GM19239 (cell line): ENCODE measurements at places on chromosomes 12 and 14.

DNA sequence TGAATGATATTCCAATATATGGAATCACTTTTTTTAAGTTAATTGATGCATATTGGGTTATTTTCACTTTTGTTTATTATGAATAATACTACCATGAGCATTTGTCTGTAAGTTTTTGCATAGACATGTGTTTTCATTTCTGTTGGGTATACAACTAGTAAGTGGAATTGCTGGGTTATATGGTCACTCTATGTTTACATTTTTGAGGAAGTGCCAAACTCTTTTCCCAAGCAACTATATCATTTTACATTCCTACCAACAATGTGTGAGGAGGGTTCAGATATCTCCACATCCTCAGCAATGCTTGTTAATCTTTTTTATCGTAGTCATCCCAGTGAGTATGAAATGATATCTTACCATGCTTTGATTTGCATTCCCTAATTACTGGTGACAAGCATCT is 64.0 kb downstream of the MON2 start:
- no peak for DNase-seq

- no peak for DNase-seq
Measured at GRCh38 chr14:106507354-106507753, 981.0 kb downstream of the TMEM121 start.

DNA sequence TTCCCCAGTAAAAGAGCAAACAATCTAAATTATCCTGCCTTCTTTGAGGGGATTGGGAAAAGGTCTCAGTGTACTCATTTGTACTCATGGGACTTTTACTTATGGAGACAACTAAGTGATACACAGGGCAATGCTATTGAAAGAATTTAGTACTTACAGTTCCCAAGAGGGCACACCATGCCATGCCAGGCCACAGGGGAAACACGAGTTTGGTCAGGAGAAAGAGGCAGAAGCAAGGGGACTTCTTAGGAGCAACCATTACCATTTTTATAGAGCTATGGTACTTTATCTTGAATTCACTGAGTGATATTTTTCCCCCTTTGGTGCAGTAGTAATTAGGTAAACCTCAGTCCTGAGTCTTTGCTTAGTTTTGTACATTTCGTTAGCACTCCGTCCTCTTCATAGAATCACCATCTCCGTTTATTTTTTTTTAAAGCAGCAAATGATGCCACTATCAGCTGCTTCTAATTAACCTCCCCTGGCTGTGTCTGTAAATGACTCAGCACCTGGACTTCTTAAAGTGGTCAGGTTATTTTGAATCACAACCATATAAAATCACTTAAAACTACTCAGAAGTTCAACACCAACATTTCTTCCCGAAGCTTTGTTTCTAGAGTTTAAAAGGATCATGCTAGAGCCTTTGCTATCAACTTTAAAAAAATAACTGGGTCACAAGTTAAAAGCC is 5.9 kb upstream of the WASHC3 start:
- no peak for DNase-seq

GRCh38 chr12:102728506-102729242 is 188.4 kb downstream of the PAH start:
- no peak for DNase-seq

GRCh38 chr12:31205054-31205453 is 120.9 kb downstream of the SINHCAF start:
- no peak for DNase-seq

DNA sequence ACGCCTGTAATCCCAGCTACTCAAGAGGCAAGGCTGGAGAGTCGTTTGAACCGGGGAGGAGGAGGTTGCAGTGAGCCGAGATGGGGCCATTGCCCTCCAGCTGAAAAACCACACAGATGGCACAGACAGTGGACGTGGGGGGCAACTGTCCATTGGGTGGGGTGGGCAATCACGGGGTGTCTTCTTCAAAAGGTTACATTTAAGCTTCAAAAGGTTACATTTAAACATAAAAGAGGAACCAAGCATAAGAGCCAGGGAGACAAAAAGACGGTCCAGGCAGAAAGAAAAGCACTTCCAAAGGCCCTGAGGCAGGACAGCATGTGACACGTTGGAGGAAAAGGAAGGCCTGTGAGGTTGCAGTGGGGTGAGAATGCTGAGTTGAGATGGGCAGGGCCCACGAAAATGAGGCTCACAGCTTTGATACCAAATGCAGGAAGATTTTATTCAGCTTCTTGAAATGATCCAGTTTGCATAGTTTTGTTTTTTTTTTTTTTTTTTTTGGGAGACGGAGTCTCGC is 10.7 kb downstream of the SCARB1 start:
- no peak for DNase-seq

GRCh38 chr12:118773956-118774723 is 207.2 kb upstream of the SRRM4 start:
- DNase-seq, result no peak

DNA sequence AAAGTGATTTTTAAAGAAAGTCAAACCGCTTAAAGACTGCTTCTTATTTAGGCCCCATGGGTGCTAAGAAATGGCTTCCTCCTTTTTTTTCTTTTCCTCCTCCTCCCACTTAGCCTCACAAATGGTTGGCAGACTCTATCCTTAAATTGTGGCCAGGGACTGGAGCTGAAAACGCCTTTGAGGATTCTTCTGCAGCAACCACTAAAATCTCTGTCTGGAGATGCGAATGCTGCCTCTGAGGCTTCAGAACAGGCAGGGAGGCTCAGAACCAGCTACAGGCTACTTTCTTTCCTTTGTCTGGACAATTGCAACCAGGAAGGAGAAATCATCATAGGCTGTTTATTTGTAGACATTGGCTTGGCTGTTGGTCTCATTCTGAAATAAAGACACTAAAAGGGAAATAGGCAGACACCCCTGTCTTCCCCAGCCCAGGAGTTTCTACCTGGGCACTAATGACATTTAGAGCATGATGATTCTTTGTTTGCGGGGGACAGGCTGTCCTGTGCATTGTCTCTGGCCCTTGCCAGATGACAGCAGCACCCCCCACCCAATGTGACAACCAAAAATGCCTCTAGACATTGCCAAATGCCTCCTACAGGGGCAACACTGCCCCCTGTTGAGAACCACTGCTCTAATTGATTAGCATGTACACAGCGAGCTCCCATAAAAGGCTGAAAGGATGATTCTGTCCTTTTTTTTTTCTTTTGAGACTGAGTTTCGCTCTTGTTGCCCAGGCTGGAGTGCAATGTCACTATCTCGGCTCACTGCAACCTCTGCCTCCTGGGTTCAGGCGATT is 50.3 kb downstream of the MAP1LC3B2 start:
- DNase-seq, result no peak

GRCh38 chr12:106973545-106973944 is 13.4 kb downstream of the MTERF2 start:
- DNase-seq, result no peak

DNA sequence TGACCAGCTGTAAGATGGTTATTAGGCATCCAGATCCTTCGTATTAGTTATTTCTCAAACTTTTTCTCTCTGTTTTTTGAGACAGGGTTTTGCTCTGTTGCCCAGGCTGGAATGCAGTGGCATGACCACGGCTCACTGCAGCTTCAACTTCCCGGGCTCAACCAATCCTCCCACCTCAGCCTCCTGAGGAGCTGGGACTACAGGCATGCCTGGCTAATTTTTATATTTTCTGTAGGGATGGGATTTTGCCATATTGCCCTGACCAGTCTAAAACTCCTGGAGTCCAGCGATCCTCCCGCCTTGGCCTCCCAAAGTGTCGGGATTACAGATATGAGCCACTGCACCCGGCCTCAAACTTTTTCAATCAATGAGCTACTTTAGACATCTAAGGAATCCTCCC is 33.1 kb downstream of the FZD10 start:
- no peak for DNase-seq

DNA sequence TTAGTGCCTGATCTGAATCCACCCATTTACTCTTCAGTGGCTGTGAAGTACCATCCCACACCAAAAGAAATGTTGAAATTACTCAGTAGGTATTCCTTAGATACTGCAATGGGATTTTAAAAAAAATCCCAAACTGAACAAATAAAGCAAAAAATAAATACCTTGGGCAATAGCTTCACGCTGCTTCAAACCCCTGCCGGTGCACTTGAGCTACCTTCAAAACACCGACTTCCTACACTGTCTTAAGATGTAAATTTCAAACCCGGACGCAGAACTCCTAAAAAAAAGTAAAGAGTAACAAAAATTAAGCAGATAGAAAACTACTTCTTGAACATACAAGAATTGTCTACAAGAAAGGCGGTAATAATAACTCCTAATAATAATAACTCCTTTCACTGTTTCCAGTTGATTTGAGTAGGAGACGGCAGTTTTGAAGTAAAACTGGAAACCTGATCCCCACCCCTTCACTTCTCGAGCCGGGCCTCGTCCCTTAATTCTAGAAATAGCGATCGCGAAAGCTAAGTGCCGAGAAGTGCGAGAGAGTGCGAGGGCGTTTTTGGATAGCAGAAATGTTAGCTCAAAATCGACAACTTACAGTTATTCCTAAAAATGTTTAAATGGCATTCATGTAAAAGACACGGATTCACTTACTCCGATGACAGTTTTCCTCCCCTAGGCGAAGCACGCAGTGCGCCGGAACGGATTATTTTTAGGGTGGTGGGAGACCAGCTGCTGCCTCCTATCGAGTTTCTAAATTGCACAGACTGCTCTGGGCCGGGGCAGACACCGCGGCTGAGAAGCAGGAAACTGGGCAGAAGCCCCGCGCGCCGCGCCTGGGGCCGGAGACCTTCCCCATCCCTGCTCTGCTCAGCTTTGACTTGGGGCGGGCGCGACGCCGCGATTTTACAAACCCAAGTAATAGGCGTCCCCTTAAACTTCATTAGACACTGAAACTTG is at the start of gene ABCC9:
Gene ABCC9 (minus strand): TSS at position 878 of the 957 bp plus-strand sequence. CDS start 4,752 bp downstream, outside the sequence.
- DNase-seq, result no peak

GRCh38 chr14:51185754-51186153 is 54.3 kb upstream of the TMX1 start:
- DNase-seq, result no peak

DNA sequence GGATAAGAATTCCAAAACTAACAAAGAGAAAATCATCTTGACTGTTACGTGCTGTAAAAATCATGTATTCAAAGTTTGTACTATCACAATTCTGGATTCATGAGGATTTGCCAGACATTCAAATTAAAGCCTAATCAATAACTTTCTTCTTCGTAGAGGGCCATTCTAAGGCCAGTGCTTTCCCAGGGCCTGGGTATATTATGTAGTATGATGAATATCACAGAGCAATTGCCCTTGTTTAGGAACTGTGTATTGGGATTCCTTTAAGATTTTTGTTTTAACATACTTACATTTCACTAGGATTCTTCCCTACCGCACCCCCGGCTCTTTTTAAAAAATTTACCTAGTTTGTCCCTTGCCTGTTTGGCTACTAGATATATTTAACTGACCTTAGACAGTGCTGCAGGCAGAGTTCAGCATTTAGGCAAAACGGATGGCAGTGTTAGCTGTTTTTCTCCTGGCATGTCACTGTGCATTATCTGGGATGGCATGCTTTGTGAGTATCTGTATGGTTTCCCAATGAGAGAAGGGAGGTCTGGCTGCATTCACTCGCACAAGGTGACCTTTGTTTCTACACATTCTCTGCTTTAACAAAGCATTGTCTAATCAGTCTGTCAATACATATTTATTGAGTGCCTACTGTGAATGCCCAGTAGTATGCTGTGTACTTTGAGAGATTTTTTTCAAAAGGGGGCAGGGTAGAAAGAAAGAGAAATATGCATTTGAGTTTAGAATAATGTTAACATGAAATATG is 63.3 kb downstream of the ERC1 start:
- DNase-seq, result no peak

DNA sequence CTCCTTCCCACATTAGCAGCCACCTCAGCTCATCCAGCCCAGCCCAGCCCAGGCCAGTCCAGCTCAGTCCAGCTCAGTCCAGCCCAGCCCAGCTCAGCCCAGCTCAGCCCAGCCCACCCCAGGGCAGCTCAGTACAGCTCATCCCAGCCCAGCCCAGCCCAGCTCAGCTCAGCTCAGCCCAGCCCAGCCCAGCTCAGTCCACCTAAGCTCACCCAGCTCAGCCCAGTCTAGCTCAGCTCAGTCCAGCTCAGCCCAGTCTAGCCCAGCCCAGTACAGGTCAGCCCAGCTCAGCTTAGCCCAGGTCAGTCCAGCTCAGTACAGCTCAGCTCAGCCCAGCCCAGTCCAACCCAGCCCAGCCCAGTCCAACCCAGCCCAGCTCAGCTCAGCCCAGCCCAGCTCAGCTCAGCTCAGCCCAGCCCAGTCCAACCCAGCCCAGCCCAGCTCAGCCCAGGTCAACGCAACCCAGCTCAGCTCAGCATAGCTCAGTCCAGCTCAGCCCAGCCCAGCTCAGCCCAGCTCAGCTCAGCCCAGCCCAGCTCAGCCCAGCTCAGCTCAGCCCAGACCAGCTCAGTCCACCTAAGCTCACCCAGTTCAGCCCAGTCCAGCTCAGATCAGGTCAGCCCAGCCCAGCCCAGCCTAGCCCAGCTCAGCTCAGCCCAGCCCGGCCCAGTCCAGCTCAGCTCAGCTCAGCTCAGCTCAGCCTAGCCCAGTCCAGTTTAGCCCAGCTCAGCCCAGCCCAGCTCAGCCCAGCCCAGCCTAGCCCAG is 63.0 kb downstream of the TMEM121 start:
- DNase-seq, result no peak

DNA sequence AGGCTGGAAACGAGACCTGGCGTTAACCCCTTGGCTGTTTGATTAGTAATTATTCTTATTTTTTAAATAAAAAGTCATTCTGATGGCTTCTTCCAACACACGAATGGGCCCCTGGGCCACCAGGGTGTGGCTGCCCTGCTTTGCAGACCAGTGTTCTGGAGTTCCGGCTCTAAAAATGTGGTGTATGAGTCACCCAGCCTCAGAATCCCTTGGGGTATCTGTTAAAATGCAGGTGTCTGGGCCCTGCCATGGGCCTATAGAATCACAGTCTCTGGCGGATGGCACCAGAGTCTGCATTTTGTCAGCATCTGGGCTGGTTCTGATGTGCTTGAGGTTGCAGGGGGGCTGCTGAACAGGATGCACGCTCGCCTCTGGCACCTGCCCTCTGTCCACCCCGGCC is 2.5 kb upstream of the PSMC1 start:
- DNase-seq, result no peak

- no peak for DNase-seq
Measured at GRCh38 chr12:81888106-81888740, 129.1 kb upstream of the PPFIA2 start.

- no peak for DNase-seq
Measured at GRCh38 chr12:119593578-119594398, at the start of gene TMEM233. TMEM233 (plus strand) TSS chr12:119593774; CDS start chr12:119593849, 75 bp downstream.

- DNase-seq, result no peak
Measured at GRCh38 chr14:101072070-101072469, 168.5 kb upstream of the RTL1 start.

- DNase-seq, result no peak
Measured at GRCh38 chr14:102396521-102396920, 33.8 kb downstream of the TECPR2 start.

- DNase-seq, result no peak
Measured at GRCh38 chr12:58877243-58877743, 43.0 kb downstream of the LRIG3 start.
